ENCODE measurements at places on chromosomes 3 and 15. TPM values are rescaled to one million over a fixed set of nuclear protein-coding genes. Genes with fewer than 3 reads are reported as not detected.

Gene MST1
- 2.3 TPM for total RNA-seq

Gene SLC28A2
- total RNA-seq, result not detected

Gene MYO5C
- 44.2 TPM for total RNA-seq

Gene NEK11
- total RNA-seq, result 2.8 TPM

Gene MESP2
- total RNA-seq, result not detected

Gene A4GNT
- not detected for total RNA-seq

Gene ALDH1A3
- total RNA-seq, result 51.2 TPM

Gene DAZL
- not detected for total RNA-seq

Gene CCDC9B
- total RNA-seq, result 10.0 TPM

Gene CAMK2N2
- total RNA-seq, result not detected

Gene NRROS
- total RNA-seq, result 13.4 TPM

Gene PLCH1
- total RNA-seq, result under 0.01 TPM

Gene DPPA2
- total RNA-seq, result not detected

Gene IL5RA
- total RNA-seq, result not detected

Gene UCN2
- total RNA-seq, result not detected

Gene PTPN23
- total RNA-seq, result 41.4 TPM

Gene ARMC8
- total RNA-seq, result 59.6 TPM

Gene TMEM212
- total RNA-seq, result not detected

Gene ARGFX
- total RNA-seq, result not detected

Gene CXCR6
- not detected for total RNA-seq

Gene HCLS1
- 19.4 TPM for total RNA-seq

Gene INSYN1
- total RNA-seq, result not detected

Gene DNAH12
- total RNA-seq, result under 0.01 TPM

Gene MUC20
- 0.51 TPM for total RNA-seq

Gene ADAMTS9
- 80.3 TPM for total RNA-seq

Gene SLC24A5
- total RNA-seq, result not detected

Gene TUSC2
- total RNA-seq, result 19.7 TPM

Gene TMEM42
- 9.2 TPM for total RNA-seq

Gene CTXN2
- not detected for total RNA-seq

Gene SLC25A36
- 60.6 TPM for total RNA-seq

Gene TGM4
- total RNA-seq, result 0.14 TPM

Gene STAC
- total RNA-seq, result 1.2 TPM

Gene SLC22A13
- 0.19 TPM for total RNA-seq

Gene ZNF774
- 1.4 TPM for total RNA-seq

Gene ITGA11
- total RNA-seq, result 12.9 TPM

Gene EEF1AKMT4
- 3.0 TPM for total RNA-seq

Gene ECE2
- total RNA-seq, result not detected

Gene PEX5L
- total RNA-seq, result not detected

Gene ZNF860
- 3.4 TPM for total RNA-seq

Gene CYP1A2
- total RNA-seq, result not detected
